ENCODE measurements at places on chromosomes 12 and 14.

- DNase-seq = no peak
These were observed 206.0 kb downstream of the SNAPC1 start for GRCh38 chr14:61968207-61968606.

DNA sequence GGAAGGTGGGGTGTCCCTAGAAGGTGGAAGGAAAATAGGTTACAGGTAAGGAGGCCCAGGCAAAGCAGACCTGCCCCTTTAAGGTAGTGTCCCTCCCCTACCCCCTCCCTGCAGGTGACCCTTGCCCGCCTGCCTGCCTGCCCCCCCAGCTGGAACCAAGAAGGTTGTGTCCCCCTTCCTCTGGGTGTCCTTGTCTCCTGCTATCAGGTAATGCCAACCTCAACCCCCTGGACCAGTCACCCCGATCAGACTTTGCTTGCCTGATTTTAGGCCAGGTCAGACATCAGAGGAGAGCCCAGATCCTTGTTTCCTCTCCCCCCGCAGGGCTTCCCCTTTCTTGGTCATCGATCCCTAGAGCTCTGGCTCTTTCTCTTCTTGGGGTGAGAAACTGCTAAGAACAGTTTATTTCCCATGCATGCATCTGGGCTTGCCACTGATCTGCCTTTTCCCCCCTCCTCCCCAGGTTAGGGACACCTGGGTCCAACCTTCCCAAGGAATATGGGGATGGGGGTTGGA is at the start of gene SLC39A5:
TSS of gene SLC39A5 (plus strand) at position 136 of the 516 bp plus-strand sequence. CDS start 1,224 bp downstream, outside the sequence.
- DNase-seq = no peak

DNA sequence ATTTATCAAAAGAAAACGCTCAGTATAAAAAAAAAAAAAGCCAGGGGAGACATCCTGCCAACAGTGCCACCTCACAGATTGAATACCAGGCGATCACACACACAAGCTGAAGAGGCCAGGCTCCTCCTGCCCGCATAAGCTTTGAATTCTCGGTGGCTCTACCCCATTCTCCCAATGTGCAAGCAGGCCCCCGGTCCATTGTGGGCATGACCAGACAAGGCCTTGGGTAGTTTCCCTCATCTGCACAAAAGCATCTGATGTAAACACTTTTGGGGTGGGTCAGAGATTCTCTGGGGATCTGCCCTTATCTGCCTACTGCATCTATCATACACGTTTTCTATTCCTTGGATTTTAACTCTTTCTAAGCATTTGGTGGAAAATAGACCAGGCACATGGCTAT is 16.2 kb downstream of the KLRF2 start:
- no peak for DNase-seq

DNA sequence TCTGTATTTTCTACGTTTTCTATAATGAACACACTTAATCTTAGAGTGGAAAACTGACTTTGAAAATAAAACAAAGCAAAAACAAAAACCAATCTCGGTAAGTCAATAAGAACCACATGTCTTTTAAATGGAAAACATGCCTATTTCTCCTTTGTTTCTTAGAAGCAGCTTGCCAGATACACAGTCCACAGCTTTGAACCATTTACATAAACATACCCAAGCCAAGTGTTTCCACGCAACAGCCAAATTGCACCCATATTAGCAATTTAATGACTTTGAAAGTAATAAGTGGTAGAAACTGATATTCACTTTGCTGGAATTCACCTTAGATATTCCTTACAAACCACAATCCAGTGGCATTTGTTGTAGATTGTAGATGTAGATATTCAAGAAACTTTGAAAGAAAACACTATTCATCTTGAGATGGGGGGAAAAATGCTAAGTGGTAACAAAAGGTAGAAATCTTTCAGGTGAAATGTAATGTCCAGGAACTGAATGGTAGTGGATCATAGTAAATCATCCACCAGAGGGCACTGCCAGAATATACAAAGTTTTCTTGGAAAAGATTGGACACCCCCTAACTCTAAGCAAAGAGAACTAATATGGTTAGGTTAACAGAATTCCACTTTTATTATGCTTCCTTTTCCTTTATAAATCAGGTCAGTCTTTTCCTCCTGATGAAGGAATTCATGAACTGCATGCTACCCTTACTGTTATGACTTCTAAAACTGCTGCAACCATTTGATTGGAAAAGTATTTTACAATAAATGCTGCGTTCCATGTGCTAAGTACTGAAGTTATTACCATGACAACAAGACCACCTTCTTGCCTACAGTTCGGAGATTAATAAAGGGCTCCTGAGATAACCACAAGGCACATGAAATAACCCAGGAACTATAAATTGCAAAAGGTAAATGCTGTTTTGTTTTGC is 69.8 kb downstream of the RERG start:
- DNase-seq = no peak

DNA sequence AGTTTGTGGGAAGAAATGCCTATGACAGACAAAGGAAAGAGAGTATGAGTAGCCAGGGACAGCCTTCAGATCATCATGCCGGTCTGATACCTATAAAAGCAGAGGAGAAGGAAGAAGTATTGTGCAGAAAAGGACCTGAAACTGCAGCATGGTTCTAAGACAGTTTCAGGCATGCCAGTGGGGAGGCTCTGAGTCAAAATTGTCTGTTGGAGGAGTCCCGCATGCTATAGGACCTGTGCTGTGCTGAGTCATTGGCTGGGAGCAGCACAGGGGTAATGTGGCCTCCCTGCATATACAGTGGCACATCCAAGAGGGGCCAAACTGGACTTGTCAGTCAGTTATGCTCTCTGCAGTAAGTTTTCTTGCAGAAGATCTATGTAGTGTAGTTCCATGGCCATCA is 40.7 kb downstream of the NEUROD4 start:
- DNase-seq = peak; percentile 54

DNA sequence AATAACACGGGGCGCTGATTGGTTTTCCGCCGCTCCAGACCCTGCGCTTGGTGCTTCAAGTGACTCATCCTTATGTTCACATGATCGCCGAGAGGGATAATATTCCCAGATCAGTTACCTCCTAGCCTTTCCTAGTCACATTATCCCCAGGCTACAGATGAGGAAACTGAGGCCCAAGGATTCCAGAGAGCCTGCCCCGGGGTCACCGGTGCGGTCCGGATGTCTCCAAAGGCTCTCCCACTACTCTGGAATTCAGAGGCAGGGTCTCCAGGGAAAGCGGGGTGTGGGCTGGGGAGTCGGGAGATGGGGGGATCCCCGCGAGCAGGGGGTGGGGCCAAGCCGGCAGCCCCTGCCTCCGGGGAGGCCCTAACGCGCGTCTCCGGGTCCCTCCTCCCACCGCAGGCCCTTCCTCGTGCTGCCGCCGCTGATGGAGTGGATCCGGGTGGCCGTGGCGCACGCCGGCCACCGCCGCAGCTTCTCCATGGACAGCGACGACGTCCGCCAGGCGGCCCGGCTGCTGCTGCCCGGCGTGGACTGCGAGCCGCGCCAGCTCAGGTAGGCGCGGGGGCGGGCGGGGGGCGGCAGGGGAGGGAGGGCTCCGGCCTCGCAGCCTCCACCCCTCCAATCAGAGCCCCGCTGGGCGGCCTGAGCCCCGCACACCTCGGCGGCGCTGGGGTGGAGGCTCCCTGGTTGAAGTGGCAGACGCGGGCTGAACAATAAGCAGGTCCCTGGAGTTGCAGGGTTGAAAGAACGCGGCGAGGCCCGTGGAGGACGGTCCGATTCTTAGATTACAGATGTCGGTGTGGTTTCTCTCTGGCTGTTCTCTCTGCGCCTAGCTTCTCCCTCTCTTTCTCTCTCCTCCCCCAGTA is 104.6 kb upstream of the PWP1 start:
- DNase-seq = no peak

GRCh38 chr14:50762001-50762930 is 68.7 kb downstream of the NIN start:
- peak; percentile 69 for DNase-seq

DNA sequence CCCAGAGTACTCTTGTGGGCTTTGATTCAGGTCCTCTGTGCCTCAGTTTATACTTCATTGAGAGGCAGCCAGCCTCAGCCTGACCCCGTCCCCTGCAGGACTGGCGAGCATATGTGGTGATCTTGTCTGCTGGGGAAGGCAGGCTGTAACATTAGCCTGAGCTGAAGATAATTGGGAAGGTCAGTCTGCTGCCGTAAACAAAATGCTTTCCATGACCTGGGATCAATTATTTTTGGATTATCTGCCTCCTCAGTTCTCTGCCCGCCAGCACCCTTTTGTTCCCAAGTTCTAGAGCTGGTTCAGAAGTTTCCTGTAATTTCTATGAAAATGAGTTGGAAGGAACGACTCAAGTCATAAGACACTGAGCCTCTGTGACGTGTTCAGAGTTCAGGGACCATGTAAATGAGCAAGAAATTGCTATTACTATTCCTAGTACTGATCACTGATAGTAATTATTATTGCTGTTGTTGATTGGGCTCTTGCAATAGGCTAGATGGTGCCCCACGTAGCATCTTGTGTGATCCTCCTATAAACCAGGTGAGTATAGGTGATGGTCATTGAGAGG is 4.5 kb downstream of the ORAI1 start:
- DNase-seq = no peak

DNA sequence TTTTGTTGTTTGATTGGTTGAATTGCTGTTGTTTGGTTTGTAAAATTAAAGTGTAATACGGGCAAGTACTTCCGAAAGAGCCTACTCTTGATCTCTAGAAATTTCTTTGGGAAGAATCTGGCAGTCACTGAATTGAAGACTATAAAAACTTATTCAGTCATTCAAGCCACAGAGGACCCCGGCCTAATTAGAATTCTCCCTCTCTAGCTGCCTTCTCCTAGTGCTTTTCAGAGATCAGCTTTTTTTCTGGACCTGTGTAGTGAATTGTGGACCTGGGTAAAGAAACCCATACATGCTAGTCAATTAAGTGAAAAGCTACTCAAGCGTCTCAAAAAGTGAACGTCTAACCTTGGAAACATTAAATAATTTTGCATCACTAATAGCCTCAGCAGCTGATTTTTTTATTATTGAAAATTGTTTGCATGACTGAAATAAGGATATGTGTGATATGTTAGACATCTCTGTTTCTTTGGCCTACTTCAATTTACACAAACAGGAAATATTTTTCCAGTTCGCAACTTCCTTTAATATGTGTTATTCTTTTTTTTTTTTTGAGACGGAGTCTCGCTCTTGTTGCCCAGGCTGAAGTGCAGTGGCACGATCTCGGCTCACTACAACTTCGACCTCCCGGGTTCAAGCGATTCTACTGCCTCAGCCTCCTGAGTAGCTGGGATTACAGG is 27.2 kb downstream of the EFCAB11 start:
- DNase-seq = no peak

- DNase-seq = no peak
These were observed 132.1 kb upstream of the RTL1 start for GRCh38 chr14:101035466-101036225.

DNA sequence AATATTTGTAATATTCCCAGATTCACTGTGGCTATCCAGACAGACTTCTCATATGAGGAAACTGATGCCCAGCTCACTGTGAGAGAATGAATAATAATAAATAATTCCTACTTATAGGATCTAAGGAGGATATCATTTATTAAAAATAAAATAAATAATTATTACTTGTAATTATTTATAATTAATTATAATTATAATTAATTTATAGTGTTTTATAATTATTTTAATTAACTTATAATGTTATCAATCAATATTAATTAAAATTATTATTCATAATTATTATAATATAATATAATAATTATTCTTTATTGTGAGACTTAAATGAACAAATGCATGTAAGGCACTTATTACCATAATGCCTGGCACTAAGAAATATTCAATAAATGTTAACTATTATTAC is 192.8 kb downstream of the GALC start:
- no peak for DNase-seq

GRCh38 chr12:12349711-12350665 is at the start of gene MANSC1:
Gene MANSC1, minus strand, starts transcription at chr12:12350242. Its CDS starts 6,928 bp downstream, at chr12:12343314.
- DNase-seq = peak; percentile 39

DNA sequence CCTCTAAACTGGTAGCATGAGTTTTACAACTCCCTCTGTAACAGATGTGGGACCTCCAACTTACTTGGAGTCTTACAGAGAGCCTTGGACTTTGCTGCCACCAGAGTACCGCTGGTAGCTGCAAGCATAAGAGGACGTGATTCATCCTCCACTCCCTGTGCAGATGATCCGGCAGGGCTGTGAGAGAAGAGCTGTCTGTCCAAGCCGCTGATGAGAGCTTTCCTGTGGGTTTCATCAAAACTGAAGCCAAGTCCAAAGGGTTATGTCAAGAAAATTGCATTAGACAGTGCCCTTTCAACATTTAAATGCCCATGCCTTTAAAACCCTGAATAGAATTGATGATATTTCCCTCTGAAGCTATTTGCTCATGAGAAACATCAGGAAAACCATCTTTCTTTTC is 85.8 kb downstream of the LLPH start:
- DNase-seq = no peak

- DNase-seq = no peak
These were observed 722.3 kb upstream of the FLRT2 start for GRCh38 chr14:84807673-84808072.

DNA sequence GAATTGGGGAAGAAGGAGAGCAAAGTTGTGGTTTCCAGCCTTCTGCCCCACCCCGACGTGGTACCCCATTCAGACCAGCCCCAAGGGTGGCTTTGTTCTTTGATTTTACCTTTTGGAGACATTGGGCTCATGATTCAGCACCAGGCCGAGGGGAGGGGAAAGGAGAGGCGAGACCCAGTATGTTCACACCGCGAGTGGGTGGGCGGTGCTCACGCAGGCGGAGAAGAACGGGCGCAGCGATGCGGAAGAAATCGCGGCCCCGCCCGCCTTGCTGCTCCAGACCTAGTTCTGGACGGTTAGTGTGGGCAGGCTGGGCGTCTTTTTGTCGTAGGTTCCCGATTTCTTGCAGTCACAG is 963 bp downstream of the ATL1 start:
- peak; percentile 11 for DNase-seq

DNA sequence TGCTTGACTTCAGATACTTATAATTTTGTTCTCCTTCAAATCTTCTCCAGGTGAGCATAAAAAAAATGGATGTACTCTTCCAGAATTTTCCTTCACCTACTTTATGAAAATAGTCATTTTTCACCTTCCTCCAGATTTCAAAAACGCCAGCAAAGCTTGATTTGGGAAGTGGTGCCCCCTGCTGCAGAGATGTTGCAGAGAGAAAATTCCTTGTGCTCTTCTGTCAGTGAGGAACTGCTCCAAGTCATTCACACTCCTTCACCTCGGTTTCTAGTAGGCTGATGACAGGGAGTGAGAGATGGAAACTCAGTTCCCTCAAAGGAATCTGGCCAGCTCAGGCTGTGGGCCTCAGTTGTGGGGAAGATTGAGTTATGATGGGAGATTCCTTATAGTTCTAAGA is 24.2 kb upstream of the RNASE3 start:
- no peak for DNase-seq

GRCh38 chr14:77883131-77883846 is 83.4 kb downstream of the ADCK1 start:
- no peak for DNase-seq

DNA sequence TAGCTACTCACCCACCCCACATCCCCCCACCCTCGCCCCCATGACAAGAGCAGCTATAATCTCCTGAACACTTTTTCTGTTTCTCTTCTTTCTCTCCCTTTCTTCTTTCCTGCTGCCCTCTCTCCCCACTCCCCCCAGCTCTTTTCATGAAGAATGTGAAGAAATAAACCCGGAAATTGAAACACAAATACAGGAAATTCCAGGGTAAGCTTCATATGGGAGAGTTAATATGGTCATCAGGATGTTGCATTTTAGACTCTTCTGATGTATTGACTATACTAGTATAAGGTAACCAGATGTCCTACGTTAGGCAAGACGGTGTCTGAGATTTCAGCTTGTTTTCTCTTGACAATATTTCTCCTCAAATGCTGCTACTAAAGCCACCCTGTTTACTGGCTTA is 41.6 kb upstream of the LRIG3 start:
- no peak for DNase-seq

GRCh38 chr12:5260086-5260485 is 171.8 kb upstream of the NTF3 start:
- DNase-seq = no peak

GRCh38 chr12:122560138-122560537 is 33.1 kb downstream of the KNTC1 start:
- DNase-seq = no peak

All from GM10248 (cell line).